ENCODE measurements at places on chromosomes 1 and 21.

GRCh38 chr1:48109390-48110013 lies 112.3 kb upstream of the TRABD2B start:
- H3K4me1 ChIP-seq = no peaks in the 10 kb centered on the region
- no peak overlapping the region for H3K27ac ChIP-seq
- no peak overlapping the region for H3K4me3 ChIP-seq
- no peaks in the 10 kb centered on the region for H3K36me3 ChIP-seq
- DNase-seq = no peak

- no peaks in the 10 kb centered on the region for H3K36me3 ChIP-seq
- peaks cover 26% of the 10 kb centered on the region for H3K27me3 ChIP-seq
- H3K27ac ChIP-seq = no peak overlapping the region
- no peak overlapping the region for H3K4me3 ChIP-seq
Measured at GRCh38 chr1:152657677-152658076, 5.5 kb upstream of the LCE2D start.

- H3K36me3 ChIP-seq = peaks cover 6% of the 10 kb centered on the region
- no peak overlapping the region for H3K27ac ChIP-seq
- H3K27me3 ChIP-seq = peaks cover 98% of the 10 kb centered on the region
- H3K4me3 ChIP-seq = no peak overlapping the region
- peaks cover 3% of the 10 kb centered on the region for H3K4me1 ChIP-seq
- no peak for DNase-seq
Measured at GRCh38 chr1:156413391-156414246, 44.6 kb downstream of the RHBG start.

DNA sequence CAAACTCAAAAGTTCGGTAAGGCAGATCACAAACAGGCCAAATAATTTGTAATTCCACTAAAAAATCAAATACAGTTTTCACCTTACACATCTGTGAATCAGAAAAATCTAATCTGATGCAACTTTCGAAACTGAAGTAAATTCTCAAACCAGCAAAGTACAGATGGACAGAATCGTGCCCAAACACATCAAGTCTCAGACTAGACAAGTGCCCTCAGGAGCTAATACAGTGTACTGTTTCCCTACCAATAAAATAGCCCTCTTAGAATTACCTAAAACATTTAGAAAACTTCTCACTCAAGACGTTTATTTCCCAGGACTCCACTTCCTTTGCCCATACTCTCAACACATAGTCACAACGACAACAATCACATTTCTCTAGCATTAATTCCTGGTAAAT lies 134.2 kb downstream of the SMYD2 start:
- H3K36me3 ChIP-seq = no peaks in the 10 kb centered on the region
- DNase-seq = no peak
- H3K27me3 ChIP-seq = no peaks in the 10 kb centered on the region
- H3K4me1 ChIP-seq = no peaks in the 10 kb centered on the region
- H3K4me3 ChIP-seq = no peak overlapping the region
- H3K27ac ChIP-seq = no peak overlapping the region

GRCh38 chr21:44946254-44947041 lies 6.6 kb downstream of the SLX9 start:
- DNase-seq = no peak
- no peak overlapping the region for H3K27ac ChIP-seq
- peaks cover 23% of the 10 kb centered on the region for H3K4me1 ChIP-seq

DNA sequence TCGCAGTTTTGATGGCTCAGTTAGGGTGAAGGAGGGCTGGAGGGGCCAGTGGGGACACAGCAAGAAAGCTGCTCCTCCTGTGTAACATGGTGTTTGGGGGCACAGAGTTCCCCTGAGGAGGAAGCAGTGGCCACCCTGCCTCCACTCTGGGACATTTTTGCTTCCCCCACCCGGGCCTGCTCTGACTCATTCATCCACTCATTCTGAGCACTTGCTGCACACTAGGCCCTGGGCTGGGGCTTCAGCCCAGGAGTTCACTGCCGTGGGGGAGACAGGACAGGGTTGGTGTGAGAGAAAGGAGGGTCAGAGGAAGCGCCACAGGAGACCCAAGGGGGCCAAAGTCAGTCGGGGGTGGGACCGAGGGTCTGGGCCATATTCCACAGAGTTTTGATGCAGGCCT lies 41.4 kb upstream of the ACOT11 start:
- no peaks in the 10 kb centered on the region for H3K4me1 ChIP-seq
- H3K27me3 ChIP-seq = peaks cover 28% of the 10 kb centered on the region
- no peak overlapping the region for H3K4me3 ChIP-seq
- H3K27ac ChIP-seq = no peak overlapping the region
- DNase-seq = no peak
- no peaks in the 10 kb centered on the region for H3K36me3 ChIP-seq

- no peak for DNase-seq
- H3K4me3 ChIP-seq = no peak overlapping the region
- no peaks in the 10 kb centered on the region for H3K27me3 ChIP-seq
- no peak overlapping the region for H3K27ac ChIP-seq
Measured at GRCh38 chr21:30577766-30578165, 12.4 kb downstream of the KRTAP22-2 start.

GRCh38 chr1:9849691-9850441 lies 26.1 kb upstream of the CLSTN1 start:
- peaks cover 4% of the 10 kb centered on the region for H3K36me3 ChIP-seq
- peaks cover 45% of the 10 kb centered on the region for H3K4me1 ChIP-seq
- peak; percentile 84 for DNase-seq
- H3K27ac ChIP-seq = peak overlapping the region; percentile 85
- H3K4me3 ChIP-seq = peak overlapping the region; percentile 92

GRCh38 chr1:62784509-62785365 lies 805 bp downstream of the ATG4C start:
- peaks cover 28% of the 10 kb centered on the region for H3K4me1 ChIP-seq
- H3K36me3 ChIP-seq = no peaks in the 10 kb centered on the region
- no peak overlapping the region for H3K4me3 ChIP-seq
- DNase-seq = no peak
- H3K27ac ChIP-seq = no peak overlapping the region

DNA sequence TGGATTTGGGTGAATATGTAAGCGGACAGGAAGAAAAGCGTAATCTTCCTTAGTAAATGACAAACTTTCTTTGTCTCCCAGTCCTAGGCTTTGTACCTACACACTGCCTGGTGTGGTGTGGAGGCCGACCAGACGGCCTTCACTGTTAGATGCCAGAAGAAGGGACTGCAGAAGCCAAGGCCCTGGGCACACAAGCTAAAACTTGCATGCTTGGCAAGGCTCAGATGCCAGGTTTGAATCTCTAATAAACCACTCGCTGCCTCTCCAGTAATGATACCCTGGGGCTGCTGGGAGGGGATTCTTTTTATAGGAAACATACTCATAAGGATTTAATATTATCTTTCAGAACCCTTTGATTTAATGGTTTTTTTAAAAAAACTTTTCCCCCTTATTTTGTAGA lies 263.8 kb downstream of the PTPRC start:
- no peak for DNase-seq
- H3K27me3 ChIP-seq = no peaks in the 10 kb centered on the region
- no peak overlapping the region for H3K27ac ChIP-seq
- no peak overlapping the region for H3K4me3 ChIP-seq

DNA sequence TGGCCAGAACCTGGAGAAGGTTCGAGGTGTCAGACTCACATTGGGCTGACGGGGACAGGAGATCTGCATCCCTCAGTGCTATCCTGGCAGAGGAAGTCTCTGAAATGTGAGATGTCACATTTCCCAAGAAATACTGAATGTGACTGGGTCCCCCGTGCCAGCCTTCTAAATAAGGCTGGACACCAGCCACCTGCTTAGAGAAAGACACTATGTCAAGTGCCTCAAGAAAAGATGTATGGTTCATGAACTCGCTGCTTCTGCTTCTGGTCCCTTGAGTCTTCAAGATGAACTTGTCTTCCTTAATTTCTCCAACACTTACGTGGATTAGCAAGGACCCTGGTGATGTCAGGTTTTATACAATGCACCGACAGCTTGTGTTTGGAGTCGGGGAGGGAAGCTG lies 42.1 kb upstream of the FHAD1 start:
- no peak overlapping the region for H3K4me3 ChIP-seq
- no peak overlapping the region for H3K27ac ChIP-seq
- H3K27me3 ChIP-seq = peaks cover 3% of the 10 kb centered on the region

GRCh38 chr1:203826175-203826574 lies 30.8 kb downstream of the ZBED6 start:
- H3K4me3 ChIP-seq = no peak overlapping the region
- no peak overlapping the region for H3K27ac ChIP-seq
- no peak for DNase-seq
- no peaks in the 10 kb centered on the region for H3K27me3 ChIP-seq
- H3K4me1 ChIP-seq = peaks cover 21% of the 10 kb centered on the region
- H3K36me3 ChIP-seq = peaks cover 22% of the 10 kb centered on the region

- H3K27ac ChIP-seq = peak overlapping the region; percentile 61
- no peak for DNase-seq
- peaks cover 6% of the 10 kb centered on the region for H3K36me3 ChIP-seq
- H3K27me3 ChIP-seq = peaks cover 37% of the 10 kb centered on the region
Measured at GRCh38 chr1:161223805-161224694, 622 bp upstream of the APOA2 start.

DNA sequence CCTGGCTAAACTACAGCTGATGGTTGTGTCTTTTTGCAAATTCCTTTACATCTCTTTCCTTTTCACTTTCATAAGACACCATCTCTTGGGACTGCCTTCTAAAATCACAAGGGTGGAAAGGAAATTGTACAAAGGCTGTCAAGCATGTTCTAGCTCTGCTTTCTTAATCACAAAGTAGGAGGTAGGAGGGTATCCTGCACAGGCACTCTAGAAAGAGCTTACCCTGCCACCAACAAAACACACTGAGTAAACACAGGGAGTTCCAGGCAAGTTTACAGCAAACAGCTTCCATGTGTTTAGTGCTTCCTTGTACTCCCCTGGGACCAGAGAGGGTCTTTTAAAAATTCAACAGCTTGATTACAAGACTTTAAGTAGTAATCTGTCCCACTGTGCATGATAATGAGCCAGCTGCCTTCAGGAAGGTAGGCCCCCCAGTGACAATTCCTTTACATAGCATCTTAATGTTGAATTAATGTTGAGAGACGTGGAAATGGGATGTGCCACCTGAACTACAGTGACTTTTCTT lies 2.4 kb downstream of the PLPP3 start:
- peaks cover 44% of the 10 kb centered on the region for H3K4me1 ChIP-seq
- H3K27me3 ChIP-seq = no peaks in the 10 kb centered on the region
- peak overlapping the region; percentile 97 for H3K4me3 ChIP-seq
- DNase-seq = peak; percentile 53
- peak overlapping the region; percentile 19 for H3K27ac ChIP-seq
- H3K36me3 ChIP-seq = no peaks in the 10 kb centered on the region

DNA sequence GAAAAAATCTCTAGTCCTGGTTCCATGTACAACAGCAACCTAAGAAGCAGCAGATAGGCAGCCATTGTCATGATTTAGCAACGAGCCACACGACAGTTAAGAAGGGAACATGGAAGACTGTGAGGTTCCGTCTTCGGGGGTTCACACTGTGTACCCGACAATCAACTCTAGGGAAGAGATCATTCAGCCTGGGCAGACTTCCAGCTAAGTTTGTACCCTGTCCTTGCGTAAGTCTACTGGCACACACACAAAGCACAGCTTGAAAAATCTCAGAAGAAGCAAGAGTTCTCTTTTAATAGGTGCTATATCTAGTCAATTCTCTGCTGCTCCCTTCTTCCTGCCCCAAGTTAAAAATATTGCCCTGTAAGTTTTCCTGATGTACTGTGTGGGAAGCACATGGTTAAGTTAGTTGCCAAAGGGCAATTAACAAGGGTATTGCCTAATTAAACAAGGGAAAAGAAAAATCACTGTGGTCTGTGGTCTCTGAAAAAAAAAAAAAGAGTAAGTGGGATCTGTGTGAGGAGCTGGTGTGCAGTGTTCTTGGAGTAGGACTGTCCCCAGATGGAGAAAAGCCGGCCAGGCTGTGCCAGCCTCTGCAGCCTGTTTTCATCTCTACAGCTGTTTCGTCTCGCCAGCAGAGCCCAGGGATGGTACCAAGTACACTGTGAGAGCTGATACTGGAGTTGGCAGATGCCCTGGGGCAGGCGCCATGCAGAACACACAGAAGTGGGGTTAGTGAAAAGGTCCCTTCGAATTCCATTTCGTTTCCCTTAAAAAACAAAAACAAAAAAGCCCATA lies 6.4 kb upstream of the MYBPHL start:
- no peak overlapping the region for H3K4me3 ChIP-seq
- no peak overlapping the region for H3K27ac ChIP-seq
- H3K36me3 ChIP-seq = no peaks in the 10 kb centered on the region
- H3K27me3 ChIP-seq = peaks cover 15% of the 10 kb centered on the region

GRCh38 chr1:246698466-246699094 lies 25.6 kb upstream of the SCCPDH start:
- H3K4me1 ChIP-seq = peaks cover 6% of the 10 kb centered on the region
- no peak for DNase-seq
- peak overlapping the region; percentile 84 for H3K4me3 ChIP-seq
- H3K36me3 ChIP-seq = no peaks in the 10 kb centered on the region

GRCh38 chr1:5770981-5771765 lies 221.1 kb downstream of the NPHP4 start:
- DNase-seq = no peak
- H3K27me3 ChIP-seq = peaks cover 41% of the 10 kb centered on the region
- H3K27ac ChIP-seq = no peak overlapping the region
- peak overlapping the region; percentile 37 for H3K4me3 ChIP-seq

GRCh38 chr1:157996433-157996832 lies 3.0 kb downstream of the KIRREL1 start:
- peaks cover 49% of the 10 kb centered on the region for H3K27me3 ChIP-seq
- peaks cover 18% of the 10 kb centered on the region for H3K4me1 ChIP-seq
- no peak overlapping the region for H3K27ac ChIP-seq
- H3K4me3 ChIP-seq = no peak overlapping the region

DNA sequence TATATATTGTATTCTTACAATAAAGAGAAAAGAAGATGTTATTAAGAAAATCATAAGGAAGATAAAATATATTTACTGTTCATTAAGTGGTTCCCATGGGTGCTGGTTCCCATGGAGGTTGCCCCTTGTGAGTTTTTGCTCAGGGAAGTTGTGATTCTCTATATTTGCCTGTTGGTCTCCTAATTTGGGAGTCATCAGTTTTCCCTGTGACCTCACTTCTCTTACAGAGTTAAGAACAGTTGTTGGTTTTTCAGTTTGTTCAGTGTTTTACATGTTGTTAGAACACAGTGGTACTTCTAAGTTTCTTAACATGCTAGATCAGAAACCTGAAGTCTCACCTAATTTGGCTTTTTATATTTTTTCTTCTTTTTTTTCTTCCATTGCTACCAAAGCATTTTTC lies 109.2 kb downstream of the OSBPL9 start:
- no peaks in the 10 kb centered on the region for H3K36me3 ChIP-seq
- no peak overlapping the region for H3K27ac ChIP-seq
- no peak overlapping the region for H3K4me3 ChIP-seq
- no peak for DNase-seq

GRCh38 chr1:247386687-247387086 lies 29.3 kb upstream of the NLRP3 start:
- H3K4me1 ChIP-seq = peaks cover 14% of the 10 kb centered on the region
- H3K27ac ChIP-seq = no peak overlapping the region
- peaks cover 9% of the 10 kb centered on the region for H3K27me3 ChIP-seq
- no peak overlapping the region for H3K4me3 ChIP-seq
- H3K36me3 ChIP-seq = peaks cover 8% of the 10 kb centered on the region
- DNase-seq = no peak

- H3K4me1 ChIP-seq = no peaks in the 10 kb centered on the region
- H3K4me3 ChIP-seq = no peak overlapping the region
- no peak for DNase-seq
- no peak overlapping the region for H3K27ac ChIP-seq
Measured at GRCh38 chr1:29849991-29850757, 613.9 kb downstream of the PTPRU start.
